ENCODE measurements at places on chromosomes 16 and 17. TPM values are rescaled to one million over a fixed set of nuclear protein-coding genes. Genes with fewer than 3 reads are reported as not detected.

The NT5M gene
- 8.5 TPM for total RNA-seq

The NLRC5 gene
- 9.9 TPM for total RNA-seq

The OR4D1 gene
- not detected for total RNA-seq

The PRCD gene
- total RNA-seq: 4.0 TPM

The HBQ1 gene
- total RNA-seq: not detected

The SPOP gene
- 64.0 TPM for total RNA-seq

- no peak for DNase-seq
Measured at GRCh38 chr17:29096094-29096493, 53.2 kb downstream of the PIPOX start.

DNA sequence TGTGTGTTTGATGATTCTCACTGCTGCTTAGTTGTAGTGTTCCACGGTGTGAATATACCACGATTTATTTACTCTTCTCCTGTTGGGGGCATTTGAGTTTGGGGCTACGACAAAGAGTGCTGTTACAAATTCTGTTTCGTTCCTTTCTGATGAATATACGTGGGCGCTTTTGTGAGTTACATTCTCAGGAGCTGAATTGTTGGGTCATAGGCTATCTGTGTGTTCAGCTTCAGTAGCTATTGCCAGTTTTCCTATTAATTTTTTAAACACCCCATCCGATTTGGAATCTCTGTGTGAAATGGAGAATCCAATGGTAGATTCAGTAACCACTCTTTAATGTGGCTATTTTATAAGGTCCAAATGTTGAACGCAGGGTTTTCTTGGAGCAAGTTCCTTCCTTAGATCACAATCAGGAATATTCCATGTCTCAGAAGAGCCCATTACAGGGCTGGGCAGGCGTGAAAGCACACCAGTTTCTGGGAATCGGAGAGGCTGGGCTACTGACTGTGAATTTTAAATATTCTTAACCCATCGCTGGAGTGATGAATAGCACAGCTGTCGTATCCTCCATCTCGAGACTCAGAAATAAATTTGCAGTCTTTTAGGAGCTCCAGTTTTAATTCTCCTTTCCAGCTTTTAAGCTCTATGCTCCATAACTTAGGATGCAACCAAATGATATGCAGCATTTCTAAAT is 115.9 kb downstream of the PITPNC1 start:
- DNase-seq: no peak

DNA sequence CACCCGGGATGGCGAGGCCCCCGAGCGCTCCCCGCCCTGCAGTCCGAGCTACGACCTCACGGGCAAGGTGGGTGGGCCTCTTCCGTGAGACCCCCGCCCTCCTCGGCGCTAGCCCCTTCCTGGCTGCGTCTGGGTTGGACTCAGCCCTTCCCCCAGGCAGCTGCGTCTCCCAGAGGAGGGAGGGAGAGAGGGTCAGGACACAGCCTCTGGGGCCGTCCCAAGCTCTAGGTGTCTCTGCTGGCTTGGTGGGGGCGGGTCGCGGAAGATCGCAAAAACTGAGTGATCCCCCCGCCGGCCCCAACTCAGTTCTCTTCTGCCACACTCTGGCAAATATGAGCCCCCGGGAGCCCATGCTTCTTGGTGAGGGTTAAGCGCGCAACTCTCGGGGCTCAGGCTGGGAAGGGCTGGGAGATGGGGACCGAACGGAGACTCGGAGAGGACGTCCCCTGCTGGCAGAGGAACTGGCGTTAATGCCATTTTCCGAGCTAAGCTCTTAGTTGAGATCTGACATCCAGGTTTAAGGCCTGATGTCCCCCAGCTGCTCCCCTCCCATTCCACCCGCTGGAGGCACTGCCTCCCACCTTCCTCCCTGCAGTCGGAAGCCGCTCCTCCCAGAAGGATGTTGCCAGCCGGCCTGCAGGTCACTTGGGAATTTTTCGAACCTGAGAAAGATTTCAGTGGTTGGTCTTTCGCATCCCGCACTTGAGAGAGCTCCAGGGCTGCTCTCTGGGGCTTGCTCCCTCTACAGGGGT is 419 bp downstream of the RAB37 start:
- DNase-seq: no peak

DNA sequence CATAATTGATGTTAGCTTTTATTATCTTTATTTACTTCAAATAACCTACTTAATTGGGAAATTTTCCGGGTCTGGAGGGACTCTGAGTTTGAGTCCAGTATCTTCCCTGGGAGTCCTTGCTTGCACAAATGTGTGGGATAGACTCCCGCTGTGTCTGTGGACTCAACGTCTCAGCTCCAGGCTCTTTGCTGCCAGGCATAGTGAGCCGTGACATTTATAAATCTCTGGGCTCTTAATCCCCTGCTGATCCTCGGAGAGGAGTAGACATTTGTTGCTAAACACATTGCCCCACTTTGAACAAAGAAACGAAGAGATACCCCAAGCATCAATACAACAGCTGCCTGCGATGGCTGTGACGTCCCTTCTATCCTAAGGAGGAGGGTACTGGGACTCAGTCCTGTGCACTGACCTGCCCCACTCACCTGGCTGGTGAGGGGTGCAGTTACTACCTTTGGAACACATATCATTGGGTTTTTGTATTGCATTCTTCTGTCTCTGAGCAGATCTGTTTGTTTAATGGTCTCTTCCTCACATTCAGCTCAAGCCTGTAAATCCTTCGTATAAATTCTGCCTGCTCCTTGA is 316.9 kb downstream of the HAPSTR1 start:
- DNase-seq: no peak

- no peak for DNase-seq
Measured at GRCh38 chr17:62892061-62892675, 73.9 kb upstream of the TANC2 start.

DNA sequence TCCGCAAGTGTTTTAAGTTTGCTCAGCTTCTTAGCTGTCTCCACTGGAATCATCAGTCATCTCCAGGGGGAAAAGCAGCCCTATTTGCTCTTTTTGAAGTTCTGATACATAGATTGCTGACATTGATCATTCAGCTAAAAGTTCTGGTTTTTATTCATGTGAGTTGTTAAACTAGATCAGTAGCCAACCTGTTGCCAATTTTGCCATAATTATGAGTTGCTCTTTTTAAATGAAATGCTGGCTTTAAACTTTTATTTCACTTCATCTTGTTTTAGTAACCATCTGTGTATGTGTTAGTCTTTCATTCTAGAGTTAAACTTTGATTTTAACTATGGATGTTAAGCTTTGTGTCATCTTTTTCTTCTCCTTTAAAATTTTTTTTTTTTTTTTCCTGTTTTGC is 12.5 kb downstream of the UTP18 start:
- no peak for DNase-seq

DNA sequence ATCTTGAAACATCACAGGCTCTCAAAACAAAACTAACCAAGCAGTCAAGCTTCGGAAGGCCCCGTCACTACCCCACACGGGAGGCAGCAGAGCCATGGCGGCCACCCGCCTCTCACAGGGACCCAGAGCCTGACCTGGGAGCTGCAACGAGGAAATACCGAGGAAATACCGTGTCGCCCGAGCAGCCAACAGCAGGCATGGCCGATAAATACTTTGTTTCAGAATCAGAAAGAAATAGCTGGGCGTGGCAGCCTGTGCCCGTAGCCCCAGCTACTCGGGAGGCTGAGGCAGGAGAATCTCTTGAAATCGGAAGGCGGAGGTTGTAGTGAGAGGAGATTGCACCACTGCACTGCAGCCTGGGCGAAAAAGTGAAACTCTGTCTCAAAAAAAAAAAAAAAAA is 6.9 kb downstream of the LMF1 start:
- no peak for DNase-seq

- DNase-seq: no peak
Measured at GRCh38 chr17:81579821-81580321, 27.7 kb upstream of the FAAP100 start.

DNA sequence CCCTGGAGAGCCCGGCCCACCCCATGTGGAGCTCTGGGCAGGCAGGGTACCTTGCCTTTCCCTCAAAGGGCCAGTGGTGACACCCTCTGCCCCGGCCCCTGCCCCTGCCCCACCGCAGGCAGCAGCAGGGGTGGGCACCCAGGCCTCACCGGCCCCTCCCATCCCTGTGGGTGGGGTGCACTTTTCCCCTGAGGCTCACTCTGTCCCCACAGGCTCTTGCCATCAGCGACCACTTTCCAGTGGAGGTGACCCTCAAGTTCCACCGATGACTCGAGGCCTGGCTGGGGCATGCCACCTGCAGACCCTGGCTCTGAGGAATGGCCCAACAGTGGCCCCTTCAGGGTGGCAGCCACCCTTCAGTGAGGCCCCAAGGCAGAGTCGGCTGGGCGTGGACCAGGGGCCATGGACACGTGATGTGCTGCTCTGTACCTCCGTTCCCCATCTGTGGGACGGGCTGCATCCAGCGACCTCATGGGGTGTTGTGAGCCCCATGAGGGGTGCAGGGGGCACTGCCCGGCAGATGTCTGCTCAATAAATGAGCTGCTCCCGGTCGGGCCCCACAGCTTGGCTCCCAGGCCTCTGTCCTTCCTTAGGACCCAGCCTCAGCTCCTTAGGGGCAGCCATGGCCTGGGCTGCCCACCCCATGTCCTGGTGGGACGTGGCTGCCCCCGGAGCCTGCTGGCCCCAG is 2.0 kb downstream of the DNASE1L2 start:
- no peak for DNase-seq

DNA sequence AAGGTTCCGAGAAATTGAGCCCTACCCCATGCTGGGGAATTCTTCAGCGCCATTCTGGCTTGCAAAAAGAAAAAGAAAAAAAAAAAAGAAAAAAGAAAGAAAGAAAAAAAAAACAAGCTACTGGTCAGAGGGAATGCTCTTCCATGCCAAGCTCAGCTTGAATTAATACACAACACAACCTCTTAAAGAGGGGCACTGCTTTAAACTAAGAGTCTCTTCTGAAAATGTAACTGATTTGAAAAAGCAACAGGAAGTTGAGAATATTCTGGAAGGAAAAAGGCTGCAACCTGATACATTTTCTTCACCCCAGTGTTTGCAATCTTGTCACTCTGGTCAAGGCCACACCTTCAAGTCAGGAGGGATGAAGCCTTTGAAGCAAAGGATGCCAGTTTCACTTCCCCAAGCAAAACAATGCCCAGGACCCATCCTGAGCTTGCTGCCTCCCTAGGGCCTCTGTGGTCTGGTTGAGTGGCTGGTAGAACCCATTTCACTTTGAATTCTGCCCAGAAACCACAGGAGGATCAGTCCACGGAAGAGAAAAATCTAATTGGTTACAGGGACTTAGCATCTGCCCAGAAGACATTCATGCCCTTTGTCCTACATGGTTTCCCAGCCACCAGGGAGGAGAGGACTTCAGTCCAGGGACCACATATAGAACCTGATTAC is 389.7 kb downstream of the SOX9 start:
- DNase-seq: no peak

- DNase-seq: no peak
Measured at GRCh38 chr17:78840530-78840779, 159 bp downstream of the USP36 start.

DNA sequence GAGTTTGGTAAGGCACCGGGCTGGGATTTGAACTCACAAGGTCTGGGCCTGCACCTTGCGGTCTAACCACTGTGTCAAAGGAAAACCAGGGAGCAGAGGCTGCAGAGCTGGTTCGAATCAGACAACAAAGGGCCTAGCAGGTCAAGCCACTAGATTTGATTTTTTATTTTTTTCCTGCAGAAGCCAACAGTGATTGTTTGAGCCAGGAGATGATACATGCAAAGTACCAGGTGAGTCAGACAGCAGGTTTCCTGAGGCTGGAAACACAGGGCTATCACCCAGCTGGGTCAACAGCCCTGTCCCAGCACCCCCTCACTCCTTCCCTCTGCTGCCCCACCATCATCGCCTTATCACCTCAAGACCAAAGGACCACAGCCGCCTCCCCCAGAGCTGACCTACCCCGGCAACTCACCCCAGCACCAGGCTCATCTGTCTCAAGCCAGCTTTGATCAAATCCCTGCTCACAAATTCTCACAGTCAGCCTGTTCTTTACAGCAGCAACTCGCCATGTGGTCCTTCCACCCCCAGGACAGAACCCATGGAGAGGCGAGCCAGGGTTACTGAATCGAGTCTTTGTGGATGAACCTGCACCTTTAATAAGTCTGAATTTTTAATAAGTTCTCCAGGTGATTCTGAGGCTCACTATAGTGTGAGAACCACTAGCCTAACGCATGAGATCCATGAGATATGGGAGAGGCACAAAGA is 13.0 kb upstream of the KRT19 start:
- no peak for DNase-seq

GRCh38 chr16:11503566-11503965 is 83.2 kb downstream of the LITAF start:
- no peak for DNase-seq

DNA sequence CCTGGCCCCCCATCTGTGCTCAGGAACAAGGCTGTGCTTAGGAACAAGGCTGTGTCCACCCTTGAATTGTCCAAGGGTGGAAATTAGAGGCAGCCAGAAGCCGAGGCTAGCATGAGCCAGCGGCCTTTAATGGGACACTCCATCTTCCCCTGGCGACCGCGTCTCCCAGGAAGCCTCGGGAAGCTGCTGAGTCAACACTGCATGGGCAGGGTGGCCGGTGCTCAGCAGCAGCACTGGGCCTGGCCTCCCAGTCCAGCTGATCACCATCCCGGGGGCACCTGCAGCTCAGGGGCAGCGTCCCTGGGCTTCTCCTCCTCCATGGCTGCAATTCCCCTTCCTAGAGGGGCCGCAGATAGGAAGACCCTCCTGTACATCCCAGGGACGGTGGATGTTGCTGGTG is 180.8 kb downstream of the ENGASE start:
- no peak for DNase-seq

- DNase-seq: no peak
Measured at GRCh38 chr17:55734128-55734781, 11.6 kb upstream of the TMEM100 start.

DNA sequence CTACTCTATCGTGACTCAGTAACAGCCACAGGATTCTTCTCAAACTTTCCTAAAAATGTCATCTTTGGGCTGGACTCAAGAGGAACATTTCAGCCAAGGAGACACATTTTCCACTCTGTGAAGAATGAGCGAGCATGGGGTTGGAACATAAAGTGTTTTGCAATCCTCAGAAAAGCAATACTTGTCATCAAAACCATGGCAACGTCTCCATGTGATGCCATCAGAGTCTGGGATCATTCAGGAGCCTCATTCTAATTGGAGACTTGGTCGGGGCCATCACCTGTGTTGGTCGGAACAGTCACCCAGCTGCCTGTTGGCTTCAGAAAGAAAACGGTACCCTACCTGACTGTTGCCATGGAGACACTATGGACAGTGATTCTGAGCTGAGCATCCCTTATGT is 25.5 kb downstream of the MYOCD start:
- no peak for DNase-seq

GRCh38 chr17:73639932-73640331 is 4.3 kb downstream of the SDK2 start:
- peak; percentile 13 for DNase-seq

Measured in Right ventricle myocardium superior (tissue), 1 donor.